Skin of body (tissue), 3 donors: ENCODE measurements at places on chromosomes 6 and 20. TPM values are rescaled to one million over a fixed set of nuclear protein-coding genes. Genes with fewer than 3 reads are reported as not detected.

The CDH4 gene
- total RNA-seq = 0.10 TPM

The BPIFB2 gene
- not detected for total RNA-seq

The KCNB1 gene
- 2.4 TPM for total RNA-seq

The CGAS gene
- 4.9 TPM for total RNA-seq

The NOX3 gene
- not detected for total RNA-seq

The ENPP1 gene
- 16.2 TPM for total RNA-seq

The MUCL3 gene
- total RNA-seq = not detected

The PDE10A gene
- total RNA-seq = 9.2 TPM

The ZBTB12 gene
- total RNA-seq = 3.9 TPM

The XKR7 gene
- total RNA-seq = not detected

The CENPW gene
- total RNA-seq = 5.0 TPM

- no peak for DNase-seq
Observed at GRCh38 chr20:17650301-17651128, 31.5 kb downstream of the RRBP1 start.

DNA sequence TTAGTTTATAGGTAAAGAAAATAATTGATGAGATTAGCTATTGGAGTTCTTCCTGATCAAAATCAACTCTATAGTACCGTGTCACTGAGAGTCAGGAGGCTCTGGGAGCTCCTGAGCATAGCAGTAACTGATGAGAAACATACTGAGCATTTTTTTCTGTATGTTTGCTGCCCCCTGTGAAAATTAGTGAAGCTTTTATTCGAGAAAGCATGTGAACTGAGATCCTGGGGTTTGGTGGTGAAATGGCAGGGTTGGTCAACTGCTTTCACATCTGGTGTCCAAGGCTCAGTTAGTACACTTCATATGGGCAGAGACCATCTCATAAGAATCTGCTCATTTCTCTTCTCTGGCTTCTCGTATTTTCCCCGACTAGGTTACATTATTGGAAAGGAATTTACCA is 4.1 kb upstream of the ABT1 start:
- no peak for DNase-seq

- no peak for DNase-seq
Observed at GRCh38 chr6:72382602-72383529, 239.0 kb upstream of the KCNQ5 start.

DNA sequence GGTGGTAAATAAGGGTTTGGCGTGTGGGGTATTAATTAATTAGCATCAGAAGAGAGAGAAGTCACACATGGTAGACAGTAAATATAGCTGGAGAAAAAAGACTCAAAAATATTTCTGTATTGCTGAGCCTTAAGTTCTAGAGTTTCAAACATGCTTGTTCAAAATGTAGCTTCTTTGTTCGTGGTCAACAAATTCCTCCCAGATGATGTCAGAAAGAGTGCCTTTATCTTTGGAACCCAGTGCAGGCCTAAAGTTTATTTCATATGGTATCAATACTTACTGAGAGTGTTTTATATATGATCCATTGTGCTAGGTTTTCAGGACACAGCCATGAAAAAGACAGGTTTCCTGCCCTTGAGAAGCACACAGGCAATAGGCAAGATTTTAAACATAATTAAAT is 18.3 kb downstream of the MARCKS start:
- peak; percentile 14 for DNase-seq

GRCh38 chr6:98593676-98594075 is 240.7 kb upstream of the POU3F2 start:
- DNase-seq = no peak

DNA sequence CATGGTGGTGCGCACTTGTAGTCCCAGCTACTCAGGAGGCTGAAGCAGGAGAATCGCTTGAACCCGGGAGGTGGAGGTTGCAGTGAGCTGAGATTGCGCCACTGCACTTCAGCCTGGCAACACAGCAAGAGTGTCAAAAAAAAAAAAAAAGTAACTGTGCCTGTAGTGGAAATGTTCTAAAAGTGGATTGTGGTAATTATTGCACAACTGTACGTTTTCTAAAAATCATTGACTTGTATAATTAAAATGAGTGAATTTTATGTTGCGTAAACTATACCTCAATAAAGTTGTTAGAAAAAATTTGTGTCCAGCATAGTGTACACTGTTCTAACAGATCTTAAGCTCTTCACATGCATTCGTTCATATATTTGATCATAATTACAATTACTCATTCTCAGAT is 5.5 kb downstream of the SEC23B start:
- DNase-seq = no peak

- no peak for DNase-seq
Observed at GRCh38 chr20:40844332-40844731, 155.3 kb upstream of the MAFB start.

DNA sequence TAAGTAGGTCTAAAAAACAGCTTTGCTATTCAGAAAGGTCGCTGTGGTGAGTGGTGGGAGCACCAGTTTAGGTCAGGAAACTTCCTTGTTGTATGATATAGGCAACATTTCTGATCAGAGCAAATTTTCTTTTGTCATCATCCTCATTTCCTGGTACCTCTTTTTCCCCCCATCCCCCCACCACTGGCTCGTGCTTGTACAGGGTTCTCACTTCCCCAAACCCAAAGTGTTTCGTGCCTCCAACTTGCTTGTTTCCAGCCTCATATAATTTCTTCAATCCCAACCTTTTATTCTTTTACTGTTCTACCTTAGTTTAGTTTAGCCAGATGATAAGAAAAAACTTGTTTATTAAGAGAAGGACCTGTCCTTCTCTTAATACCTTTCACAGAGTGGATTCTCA is 209.4 kb upstream of the JAG1 start:
- DNase-seq = no peak

DNA sequence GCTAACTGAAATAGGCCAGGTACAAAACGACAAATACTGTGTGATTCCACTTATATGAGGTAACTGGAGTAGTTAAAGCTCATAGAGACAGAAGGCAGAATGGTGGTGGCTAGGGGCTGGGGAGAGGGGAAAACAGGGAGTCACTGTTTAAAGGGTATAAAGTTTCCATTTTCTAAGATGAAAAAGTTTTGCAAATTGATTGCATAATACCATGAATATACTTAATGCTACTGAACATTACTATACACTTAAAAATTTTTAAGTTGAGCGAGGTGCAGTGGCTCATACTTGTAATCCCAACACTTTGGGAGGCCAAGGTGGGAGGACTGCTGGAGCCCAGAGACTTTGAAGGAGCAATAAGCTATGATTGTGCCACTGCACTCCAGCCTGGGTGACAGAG is 138.6 kb upstream of the ARID1B start:
- no peak for DNase-seq

- DNase-seq = peak; percentile 92
Observed at GRCh38 chr6:138540468-138540867, 41.2 kb upstream of the NHSL1 start.

- no peak for DNase-seq
Observed at GRCh38 chr6:123380257-123380656, 256.5 kb downstream of the TRDN start.

DNA sequence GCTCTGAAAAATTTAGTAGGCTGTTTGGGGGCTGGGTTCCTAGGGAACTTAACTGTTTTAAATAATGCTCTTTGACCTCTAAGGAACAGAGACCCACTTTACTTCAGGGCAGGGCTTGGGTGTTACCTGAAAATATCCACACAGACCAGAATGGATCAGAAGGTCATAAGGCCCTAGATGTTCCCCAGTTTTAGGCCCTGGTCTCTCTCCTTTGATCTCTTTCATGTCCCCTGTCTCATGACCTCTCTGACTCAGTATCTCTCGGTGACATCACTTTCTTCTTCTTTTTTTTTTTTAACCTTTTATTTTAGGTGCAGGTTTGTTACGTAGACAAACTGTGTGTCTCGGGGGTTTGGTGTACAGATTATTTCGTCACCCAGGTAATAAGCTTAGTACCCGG is 272.1 kb upstream of the SGK1 start:
- no peak for DNase-seq

GRCh38 chr6:123016431-123017103 is 20.5 kb downstream of the CLVS2 start:
- DNase-seq = no peak

- DNase-seq = no peak
Observed at GRCh38 chr6:129309154-129309553, 400.8 kb downstream of the ARHGAP18 start.

GRCh38 chr6:134352786-134353480 is 35.0 kb upstream of the SGK1 start:
- DNase-seq = no peak

- DNase-seq = no peak
Observed at GRCh38 chr6:167356874-167357273, 32.0 kb downstream of the TTLL2 start.

DNA sequence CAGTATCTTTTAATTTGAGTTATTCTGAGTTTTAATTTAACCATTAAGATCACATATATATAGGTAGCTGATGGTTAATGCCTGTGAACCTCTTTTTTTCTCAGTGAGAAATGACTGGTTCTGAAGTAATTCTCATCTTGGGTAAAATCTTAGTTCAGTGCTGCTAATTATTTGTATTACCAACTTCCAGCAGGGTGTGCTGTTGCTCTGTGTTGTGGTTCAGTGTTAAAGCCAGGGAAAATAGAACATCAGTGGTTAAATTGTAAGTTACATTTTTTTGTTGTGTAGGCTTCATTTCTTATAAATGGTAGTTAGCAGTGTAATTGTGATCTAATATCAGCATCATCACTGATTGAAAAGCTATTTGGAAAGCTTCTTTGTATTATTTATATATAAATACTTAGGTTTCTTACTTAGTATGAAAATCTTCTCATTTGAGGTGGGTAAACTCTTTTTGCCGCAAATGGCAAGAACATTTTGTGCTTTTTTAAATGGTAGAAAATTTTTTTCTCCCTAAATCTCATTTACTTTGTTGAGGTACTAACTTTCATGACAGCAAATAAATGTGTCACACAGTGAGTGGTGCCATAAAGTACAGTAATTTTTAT is 43.7 kb downstream of the CDC5L start:
- peak; percentile 24 for DNase-seq

GRCh38 chr20:38805958-38806854 is 709 bp downstream of the PPP1R16B start:
- DNase-seq = no peak
